Stimulated activated CD8-positive, alpha-beta memory T cell treated with anti-CD3 and anti-CD28 coated beads, Interleukin-12 subunit alpha, Interleukin-12 subunit beta, amount 100 ng/mL, for 1 hour (primary cell): ENCODE measurements at places on chromosomes 4 and X.
A peak's percentile ranks its signal among the peaks of the same experiment; 100 is the strongest.

GRCh38 chr4:76504613-76505465 lies 69.8 kb downstream of the SHROOM3 start:
- DNase-seq: no peak

GRCh38 chr4:158190718-158191117 lies 17.9 kb upstream of the GASK1B start:
- no peak for DNase-seq

- no peak for DNase-seq
Measured at GRCh38 chr4:111573386-111573785, 571.9 kb upstream of the FAM241A start.

- DNase-seq: no peak
Measured at GRCh38 chr4:148737061-148737770, 295.0 kb upstream of the NR3C2 start.

GRCh38 chr4:149574971-149575370 lies 240.7 kb downstream of the IQCM start:
- no peak for DNase-seq

- DNase-seq: no peak
Measured at GRCh38 chr4:8745005-8745790, 126.4 kb downstream of the HMX1 start.

DNA sequence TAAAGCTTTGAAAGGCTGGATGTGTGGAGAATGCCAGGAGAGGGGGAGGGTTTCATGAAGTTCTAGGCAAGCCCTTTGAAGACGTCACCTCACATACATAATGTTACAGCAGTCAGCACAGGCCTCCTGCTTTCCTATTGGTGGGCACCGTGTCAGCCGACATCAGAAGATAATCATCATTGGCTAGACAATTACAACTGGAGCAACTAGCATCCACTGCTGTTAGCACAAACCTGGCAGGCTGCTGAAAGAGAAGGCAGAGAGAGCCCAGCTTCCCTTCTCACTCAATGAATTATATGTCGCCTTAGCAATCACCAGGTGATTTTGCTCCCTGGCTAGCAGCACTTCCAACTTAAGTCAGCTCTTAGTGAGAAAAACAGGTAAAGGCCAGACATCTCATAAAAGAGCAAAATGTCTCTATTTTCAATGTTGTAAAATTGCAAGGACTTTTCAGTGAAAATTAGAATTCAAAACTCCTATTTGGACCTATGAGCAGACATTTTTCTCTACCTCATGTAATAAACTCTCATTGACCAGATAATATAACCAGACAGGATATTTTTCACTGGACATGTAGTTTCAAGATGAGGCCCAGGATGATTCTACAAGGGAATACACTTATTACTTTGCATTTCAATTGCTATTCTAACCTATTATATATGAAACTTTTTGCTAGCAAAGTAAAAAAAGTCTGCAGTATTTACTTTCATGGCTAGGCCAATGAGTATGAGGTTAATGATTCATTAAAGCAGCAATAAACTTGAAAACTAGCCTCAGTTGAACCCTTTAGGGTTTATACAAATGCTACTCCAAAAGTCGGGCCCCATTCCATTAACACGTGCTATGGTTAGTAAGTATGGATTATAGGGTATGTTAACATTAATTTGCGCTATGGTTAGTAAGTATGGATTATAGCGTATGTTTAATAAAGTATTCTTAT lies 4.3 kb downstream of the ELOVL6 start:
- DNase-seq: peak; percentile 53

DNA sequence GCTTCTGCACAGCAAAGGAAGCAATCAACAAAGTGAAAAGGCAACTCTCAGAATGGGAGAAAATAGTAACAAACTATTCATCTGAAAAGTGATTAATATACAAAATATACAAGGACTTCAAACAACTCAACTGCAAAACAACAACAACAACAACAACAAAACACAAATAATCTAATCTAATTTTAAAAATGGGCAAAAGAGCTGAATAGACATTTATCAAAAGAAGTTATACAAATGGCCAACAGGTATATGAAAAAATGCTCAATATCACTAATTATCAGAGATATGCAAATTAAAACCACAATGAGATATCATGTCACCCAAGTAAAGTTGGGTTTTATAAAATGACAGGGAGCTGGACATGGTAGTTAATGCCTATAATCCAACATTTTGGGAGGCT lies 602.8 kb upstream of the DIAPH2 start:
- DNase-seq: no peak

- DNase-seq: no peak
Measured at GRCh38 chr4:121824171-121824527, 466 bp upstream of the CCNA2 start.

DNA sequence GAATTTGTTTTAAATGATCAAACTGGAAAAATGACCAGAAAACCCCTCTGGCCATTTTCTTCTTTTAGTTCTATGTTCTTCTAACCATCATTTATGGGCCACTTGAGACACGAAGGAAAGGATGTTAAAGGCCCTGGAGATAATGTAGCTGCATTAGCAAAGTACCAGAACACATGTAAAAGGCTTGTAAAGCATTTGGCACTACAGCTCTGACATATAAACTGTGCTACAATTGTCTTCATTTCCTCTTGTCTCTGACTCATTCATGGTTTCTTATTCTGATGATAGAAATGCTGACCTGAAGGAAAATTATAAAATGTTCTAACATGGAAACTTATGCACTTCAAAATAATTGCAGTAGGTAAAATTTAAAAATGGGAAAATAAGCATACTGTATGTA lies 388.7 kb downstream of the FAT4 start:
- no peak for DNase-seq

GRCh38 chr4:4521136-4521535 lies 20.7 kb downstream of the STX18 start:
- no peak for DNase-seq

DNA sequence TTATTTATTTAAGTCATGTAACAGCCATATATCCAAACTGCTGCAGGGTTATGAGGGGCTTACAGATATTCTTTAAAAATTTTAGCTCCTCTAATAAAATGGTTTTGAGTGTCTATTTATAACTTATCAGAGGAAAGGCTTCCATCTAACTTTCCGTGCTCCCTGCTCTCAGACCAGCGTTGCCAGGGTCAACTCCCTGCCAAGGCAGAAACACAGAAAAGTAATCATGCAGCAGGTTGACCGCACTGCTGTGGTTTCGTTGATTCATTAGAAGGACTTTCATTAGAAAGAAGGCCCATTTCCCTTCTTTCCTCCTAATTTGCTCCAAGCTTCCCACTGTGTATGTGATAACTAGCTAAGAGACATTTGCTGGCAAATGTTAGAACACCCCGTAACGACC lies 33.9 kb downstream of the BCLAF3 start:
- no peak for DNase-seq

DNA sequence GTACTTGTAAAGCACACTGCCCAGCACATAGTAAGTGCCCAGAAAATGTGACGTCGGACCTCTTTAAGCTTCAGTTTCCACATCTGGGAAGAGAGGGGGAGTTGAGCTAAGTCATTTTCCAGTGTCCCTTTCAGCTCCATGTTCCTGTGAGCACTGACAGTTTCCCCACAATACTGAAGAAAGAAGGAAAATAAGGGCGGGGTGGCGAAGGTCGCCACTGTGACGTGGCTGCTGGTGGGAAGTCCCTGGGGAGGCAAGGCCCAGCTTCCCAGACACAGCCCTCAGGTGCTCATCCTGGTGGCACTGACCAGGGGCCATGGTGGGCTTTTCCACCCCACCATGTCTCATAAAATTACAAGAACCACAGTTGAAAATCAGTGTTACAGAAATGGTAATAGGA lies 121.8 kb downstream of the PTTG2 start:
- no peak for DNase-seq

GRCh38 chr4:85030156-85030555 lies 63.7 kb upstream of the WDFY3 start:
- DNase-seq: no peak

GRCh38 chr4:163693776-163694175 lies 199.3 kb downstream of the TMA16 start:
- DNase-seq: no peak

GRCh38 chrX:41723826-41724225 lies at the start of gene GPR82:
GPR82 (plus strand) TSS chrX:41724181; CDS start chrX:41727027, 2,846 bp downstream.
- no peak for DNase-seq

GRCh38 chr4:17166954-17167353 lies 268.5 kb upstream of the LDB2 start:
- no peak for DNase-seq

- no peak for DNase-seq
Measured at GRCh38 chr4:185346975-185347601, 48.6 kb downstream of the LRP2BP start.

GRCh38 chr4:7725951-7726350 lies 213.7 kb downstream of the AFAP1 start:
- DNase-seq: no peak

- no peak for DNase-seq
Measured at GRCh38 chr4:7389101-7389701, 45.5 kb downstream of the PSAPL1 start.

- DNase-seq: no peak
Measured at GRCh38 chr4:144594471-144594986, 51.4 kb upstream of the HHIP start.

- DNase-seq: no peak
Measured at GRCh38 chrX:70908541-70908940, at the start of gene TEX11. TEX11 (minus strand) TSS chrX:70908711; CDS start chrX:70907789, 922 bp downstream.

DNA sequence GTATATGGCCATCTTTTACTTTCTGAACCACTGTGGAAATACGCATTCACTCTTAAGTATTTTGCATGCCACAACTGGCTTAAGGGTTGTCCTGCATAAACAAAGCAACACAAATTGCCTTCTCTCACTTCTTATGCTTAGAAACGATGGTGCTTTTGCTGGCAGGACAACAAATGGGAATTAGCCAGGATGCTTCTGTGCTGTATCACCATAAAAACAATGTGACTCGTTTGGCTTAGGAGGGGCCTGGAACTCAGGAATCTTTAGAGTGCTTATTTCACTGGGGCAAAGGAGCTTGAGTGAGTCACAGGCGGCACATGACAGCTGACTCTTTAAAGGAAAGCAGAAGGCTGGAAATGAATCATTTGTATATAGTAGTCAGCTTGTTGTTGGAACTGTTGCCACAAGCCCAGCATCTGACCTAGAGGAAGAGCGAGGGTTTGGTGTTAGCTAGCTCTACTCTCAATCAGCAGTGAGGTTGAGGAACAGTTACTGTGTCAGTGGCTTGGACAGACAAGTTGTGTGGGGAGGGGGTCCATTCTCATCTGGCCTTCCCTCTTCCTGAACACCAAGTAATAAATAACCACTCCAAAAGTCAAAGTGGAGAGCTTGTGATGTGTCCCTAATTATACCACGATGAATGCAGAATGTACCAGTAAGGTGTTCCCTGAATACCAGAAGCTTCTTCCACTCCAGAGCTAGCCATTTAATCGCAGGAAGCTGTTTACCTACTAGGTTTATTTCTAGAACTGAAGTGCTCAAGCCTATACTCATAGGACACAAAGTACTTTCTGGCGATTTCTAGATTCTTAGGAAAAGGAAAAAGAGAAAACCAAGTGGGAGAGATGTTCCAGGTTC lies 293.1 kb downstream of the CAMK2D start:
- no peak for DNase-seq

DNA sequence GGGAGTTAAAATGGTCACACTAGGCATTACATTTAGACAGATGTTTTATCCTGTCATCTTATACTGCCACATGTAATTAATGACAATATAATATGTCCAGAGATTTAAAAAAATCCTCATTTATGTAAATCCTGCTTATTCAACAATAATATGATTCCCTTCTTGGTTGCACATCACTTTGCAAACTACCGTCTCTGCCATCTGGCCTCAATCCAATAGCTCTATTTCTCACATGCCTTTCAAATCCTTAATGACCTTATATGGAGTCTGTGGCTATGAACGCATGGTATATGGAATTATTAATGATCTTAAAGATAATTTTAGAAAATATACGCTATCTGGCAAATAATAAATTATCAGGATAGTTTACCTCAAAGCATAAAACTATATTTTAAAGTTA lies 144.5 kb downstream of the NPNT start:
- no peak for DNase-seq

DNA sequence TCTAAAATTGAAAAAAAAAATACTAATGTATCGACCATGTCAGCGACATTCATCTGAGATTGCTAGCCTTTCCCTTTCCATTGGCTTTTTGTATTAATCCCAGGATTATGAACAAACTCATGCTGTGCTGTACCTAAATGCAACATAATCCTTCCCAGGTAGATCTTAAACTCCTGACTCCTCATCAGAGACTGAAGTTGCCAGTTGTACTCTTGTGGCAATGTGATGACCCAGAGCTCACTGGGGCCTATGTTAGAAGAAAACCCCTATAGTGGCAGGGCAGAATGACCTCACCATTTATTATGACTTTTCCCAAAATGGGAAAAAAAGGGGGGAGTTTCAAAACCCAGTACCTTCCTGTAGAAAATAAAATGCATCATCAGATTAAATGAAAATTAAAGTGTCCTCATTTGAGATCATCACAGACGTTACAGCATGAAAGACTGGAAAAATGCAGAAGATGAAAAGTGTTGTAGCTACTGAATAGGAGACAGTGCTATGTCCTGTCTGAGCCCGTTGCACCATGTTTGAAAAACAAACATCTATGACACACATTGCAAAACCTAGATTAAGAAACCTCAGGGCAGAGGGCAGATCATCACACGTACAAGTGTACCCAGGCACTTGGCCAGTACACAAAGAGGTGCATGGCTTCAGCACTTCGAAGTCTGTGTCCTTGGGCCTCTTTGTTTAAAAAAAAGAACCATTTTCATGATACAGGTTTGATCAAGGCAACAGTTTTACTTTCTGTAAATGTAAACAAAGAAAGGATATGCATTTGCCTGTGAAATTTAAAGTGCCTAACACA lies 6.8 kb upstream of the ACSL4 start:
- DNase-seq: no peak

- no peak for DNase-seq
Measured at GRCh38 chr4:24032371-24032989, 142.6 kb upstream of the PPARGC1A start.

DNA sequence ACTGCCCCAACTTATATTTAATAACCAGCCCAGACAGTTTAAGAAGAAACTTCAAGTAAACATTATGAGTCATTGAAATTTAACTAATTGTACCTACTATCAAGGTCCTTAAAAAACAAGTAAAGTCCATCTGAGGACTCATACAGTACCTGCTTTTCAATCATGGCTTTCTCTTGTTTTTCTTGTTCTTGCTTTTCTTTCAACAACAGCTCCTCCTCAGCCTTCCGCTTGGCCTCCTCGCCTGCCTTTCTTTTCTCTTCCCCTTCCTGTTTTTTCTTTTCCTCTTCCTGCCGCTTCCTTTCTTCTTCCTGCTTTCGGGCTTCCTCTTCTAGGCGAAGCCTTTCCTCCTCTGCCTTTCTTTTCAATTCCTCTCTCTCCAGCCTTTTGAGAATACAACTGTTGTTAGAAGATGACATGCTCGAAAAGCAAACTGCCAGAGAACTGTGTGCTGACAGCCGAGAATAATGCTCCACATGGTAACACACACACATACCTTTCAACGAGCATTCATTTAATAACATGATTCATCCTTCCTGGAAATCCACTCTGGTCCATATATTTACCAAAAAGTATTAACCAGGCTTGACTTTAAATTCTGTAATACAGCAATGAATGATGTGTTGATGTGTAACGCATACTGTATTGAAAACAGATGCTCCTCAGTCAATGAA lies 25.2 kb upstream of the BCLAF3 start:
- DNase-seq: no peak
